ENCODE measurements at places on chromosomes 4 and X.

- DNase-seq = no peak
Measured at GRCh38 chr4:73702796-73703287, 37.5 kb upstream of the CXCL8 start.

DNA sequence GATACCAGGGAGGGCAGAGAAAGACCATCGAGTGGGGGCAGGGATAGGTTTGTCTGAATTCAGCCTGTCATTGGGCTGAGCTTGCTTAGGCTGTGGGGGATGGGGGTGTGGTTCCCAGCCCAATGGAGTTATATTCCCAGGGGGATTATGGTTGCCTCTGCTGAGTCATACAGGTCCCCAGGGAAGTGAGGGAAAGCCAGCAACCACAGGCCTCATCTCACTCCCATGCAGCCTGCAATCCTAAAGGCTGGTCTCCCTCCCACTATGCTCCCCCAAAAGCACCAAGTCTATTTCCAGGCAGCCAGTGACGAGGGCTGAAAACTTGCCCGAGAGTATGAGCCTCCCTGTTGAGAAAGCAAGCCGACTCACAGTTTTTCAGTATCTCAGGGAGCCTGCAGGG lies 39.3 kb downstream of the AFM start:
- no peak for DNase-seq

DNA sequence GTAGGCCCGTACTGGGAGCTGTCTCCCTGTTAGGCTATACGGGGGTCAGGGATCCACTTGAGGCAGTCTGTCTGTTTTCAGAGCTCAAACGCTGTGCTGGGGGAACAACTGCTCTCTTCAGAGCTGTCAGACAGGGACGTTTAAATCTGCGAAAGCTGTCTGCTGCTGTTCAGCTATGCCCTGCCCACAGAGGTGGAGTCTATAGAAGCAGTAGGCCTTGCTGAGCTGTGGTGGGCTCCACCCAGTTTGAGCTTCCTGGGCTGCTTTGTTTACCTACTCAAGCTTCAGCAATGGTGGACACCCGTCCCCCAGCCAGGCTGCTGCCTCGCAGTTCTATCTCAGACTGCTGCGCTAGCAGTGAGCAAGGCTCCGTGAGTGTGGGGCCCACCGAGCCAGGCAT lies 27.3 kb upstream of the PHEX start:
- no peak for DNase-seq

GRCh38 chr4:18869166-18869565 lies 847.6 kb upstream of the LCORL start:
- DNase-seq = no peak

DNA sequence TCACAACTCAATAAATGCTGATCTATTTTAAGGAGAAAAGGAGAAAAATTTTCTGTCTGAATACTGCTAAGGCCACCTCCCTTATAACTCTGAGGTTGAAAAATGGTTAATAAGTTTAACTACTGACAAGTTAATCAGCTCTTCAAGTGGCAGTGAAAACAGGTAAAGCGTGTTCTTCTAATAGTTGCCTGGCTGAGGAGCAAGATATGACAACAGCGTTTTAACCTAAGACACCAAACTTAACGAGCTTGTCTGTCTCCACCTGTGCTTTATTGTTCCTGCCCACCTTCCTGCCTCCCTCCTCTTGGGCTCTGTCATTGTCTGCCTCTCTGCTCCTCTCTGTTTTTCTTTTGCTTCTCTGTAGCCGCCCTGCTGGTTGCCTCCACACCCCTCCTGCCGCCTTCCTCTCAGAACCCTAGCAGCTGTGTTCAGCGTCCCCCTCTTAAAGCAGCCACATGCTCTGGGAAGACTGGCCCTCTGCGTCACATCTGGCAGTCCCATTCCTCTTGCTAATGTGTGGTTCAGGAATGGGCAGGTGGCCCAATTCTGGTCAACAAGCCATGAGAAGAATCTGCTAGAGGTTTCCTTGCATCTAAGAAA lies 4.3 kb upstream of the TSPAN5 start:
- DNase-seq = no peak

DNA sequence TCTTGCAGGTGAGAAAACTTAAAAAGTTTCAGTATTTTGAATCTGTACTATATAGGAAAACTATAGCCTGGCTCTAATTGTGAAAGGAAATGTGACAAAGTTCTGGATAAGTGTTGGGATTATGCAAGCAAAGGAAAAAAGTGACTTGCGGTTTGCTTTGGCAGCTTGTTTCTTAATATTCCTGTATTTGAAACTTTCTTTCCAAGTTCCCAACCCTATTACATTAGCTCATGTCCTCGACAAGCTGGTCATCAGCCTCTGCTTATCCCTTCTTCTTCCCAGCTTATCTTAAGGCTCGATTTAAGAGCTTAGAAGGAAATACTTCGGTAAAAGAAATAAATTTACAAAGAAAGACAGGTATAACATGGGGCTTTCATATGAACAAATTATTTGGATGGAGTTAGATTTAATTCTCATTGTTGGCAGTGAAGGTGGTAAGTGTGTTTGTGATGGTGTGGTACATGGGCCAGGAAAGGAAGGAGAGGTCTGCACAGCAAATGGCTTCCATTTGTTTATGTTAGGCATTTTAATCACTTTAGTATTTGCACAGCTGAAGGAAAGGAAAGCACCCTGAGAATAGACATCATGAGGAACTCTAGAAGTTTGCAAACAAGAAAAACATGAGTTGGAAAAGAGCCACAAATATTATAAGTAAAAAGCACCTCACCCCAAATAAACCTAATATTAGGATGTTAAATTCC lies 5.1 kb upstream of the MYOZ2 start:
- no peak for DNase-seq

DNA sequence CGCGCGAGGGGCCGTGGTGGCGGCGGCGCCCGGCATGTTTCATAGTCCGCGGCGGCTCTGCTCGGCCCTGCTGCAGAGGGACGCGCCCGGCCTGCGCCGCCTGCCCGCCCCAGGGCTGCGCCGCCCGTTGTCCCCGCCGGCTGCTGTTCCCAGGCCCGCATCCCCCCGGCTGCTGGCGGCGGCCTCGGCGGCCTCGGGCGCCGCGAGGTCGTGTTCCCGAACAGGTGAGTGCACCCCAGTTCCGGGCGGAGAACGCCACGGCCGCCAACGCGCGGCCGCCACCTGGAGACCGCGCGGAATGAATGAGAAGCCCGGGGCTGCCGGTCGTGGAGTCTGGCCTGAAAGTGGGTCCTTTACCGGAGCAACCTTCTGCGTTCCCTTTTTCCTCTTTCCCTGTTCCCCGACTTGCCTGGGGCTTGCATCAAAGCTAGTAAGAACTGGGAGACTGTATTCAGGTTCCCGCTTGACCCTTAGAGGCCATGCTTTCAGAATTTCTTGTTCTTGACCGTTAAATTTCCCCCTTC lies 429 bp downstream of the NOCT start:
- peak; percentile 3 for DNase-seq

GRCh38 chr4:152738827-152739226 lies 40.7 kb downstream of the TIGD4 start:
- DNase-seq = no peak

DNA sequence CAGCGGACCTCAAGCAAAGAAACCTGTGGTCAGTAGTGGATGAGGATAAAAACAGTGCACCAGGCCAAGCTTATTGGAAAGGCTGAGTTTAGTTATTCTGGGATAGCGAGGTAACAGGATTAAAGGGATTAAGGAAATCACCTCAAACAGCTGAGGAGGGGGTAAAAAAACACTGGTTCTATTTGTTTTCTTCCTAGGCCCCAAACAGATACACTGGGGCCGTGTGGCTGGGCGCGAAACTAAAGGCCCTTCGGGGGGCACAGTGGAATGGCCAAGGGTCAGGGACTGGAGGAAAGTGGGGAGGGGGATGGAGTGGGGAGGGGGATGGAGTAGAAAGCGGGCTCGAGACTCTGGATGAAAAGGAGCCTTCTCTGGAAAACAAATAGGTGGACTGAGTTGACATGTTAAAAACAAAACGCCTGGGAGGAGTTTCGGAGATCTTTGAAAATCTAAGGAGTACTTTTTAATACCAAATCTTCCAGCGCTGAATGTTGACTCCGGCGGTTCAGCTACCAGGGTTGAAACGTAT lies 2.9 kb downstream of the SOX3 start:
- DNase-seq = no peak

- DNase-seq = no peak
Measured at GRCh38 chr4:119317990-119318389, 3.9 kb downstream of the FABP2 start.

Data from NCI-H1694 (cell line).